Stimulated activated CD4-positive, alpha-beta T cell treated with anti-CD3 and anti-CD28 coated beads, Interleukin-2, amount 100 ng/mL, for 4 hours (primary cell): ENCODE measurements at places on chromosomes 2 and 18.
A peak's percentile ranks its signal among the peaks of the same experiment; 100 is the strongest.

GRCh38 chr2:191636235-191636543 lies 41.7 kb upstream of the NABP1 start:
- no peak for DNase-seq

DNA sequence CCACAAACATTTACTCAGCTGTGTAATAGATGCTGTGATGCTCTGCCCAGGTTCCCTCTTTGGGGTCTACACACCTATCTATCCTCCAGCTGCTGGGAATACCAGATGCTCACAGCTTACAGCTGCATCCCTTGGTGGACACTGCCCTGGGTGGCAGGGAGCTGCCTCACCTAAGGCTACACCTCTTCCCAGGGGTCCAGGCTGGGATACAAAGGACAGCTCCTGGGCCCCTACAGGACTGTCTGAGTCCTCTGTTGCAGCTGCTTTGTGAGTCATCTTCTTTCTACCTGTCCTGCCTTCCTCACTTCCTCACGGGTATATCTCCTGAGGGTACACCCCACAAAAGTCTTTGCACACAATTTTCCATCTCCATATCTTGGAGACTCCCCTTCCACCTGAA lies 27.6 kb downstream of the THNSL2 start:
- DNase-seq = no peak

GRCh38 chr18:74282755-74283554 lies 8.8 kb downstream of the CYB5A start:
- DNase-seq = no peak

GRCh38 chr2:112915300-112916144 lies 4.6 kb downstream of the IL37 start:
- no peak for DNase-seq

- DNase-seq = no peak
These were observed 164.7 kb upstream of the MEIS1 start for GRCh38 chr2:66270247-66270646.

GRCh38 chr18:40056079-40056692 lies 1898.8 kb upstream of the PIK3C3 start:
- DNase-seq = no peak

GRCh38 chr2:134917360-134917865 lies 1.2 kb upstream of the CCNT2 start:
- DNase-seq = no peak

DNA sequence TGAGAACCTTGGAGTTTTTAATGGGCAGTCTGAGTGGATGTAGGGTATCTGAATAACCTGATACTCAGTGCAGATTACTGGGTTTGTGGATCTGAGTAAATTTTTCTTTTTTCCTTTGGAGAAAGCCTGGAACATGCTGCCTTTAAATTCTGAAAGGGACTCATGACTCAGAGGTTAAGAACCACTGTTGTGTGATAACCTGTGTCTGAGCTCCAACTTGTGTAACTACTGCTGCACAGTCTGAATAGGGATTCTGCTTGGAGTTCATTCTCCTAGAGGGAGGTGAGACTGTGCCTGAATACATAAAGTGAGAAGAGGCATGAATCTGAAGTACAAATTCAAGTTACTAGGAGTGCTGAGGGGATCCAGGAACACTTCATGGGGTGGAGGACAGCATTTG lies 36.2 kb downstream of the KDM3A start:
- no peak for DNase-seq

GRCh38 chr2:181723731-181724130 lies 43.4 kb upstream of the NEUROD1 start:
- DNase-seq = no peak

- DNase-seq = no peak
These were observed 622 bp downstream of the LRP2 start for GRCh38 chr2:169361706-169362117.

- no peak for DNase-seq
These were observed 11.9 kb downstream of the KCNG2 start for GRCh38 chr18:79809482-79810192.

GRCh38 chr2:148813603-148814065 lies 61.4 kb upstream of the KIF5C start:
- DNase-seq = peak; percentile 35

GRCh38 chr2:235098736-235099494 lies 147.1 kb downstream of the SH3BP4 start:
- no peak for DNase-seq

DNA sequence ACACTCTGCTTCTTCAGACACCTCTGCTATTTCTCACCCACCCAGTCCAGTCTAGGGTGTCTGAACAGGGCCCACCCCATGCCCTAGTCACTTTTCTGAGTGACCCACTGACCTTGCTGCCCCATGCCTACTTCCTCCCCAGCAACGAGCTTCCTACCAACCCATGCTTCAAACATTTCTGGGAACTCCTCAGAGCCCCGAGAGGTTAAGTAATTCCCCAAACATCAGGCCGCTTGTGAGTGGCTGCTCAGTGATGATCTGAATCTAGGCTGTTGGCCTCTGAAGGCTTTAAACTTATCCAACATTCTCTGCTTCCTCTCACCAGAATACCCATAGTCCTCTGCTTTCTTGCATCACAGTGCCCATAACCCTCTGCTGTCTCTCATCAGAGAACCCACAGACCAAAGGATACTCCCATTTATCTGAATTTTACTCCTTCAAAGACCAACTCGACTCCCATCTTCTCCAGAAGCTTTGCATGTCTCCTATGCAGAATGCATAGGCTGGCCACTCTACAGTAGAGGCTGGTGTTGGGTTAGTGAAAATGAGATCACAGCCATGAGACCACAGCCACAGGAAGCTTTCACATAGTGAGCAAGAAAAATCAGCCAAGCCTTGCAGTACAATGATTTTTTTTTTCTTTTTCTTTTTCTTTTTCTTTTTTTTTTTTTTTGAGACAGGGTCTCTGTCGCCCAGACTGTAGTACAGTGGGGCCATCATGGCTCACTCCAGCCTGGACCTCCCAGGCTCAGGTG lies 309.5 kb upstream of the LYPD1 start:
- no peak for DNase-seq

- no peak for DNase-seq
These were observed 9.1 kb downstream of the PECR start for GRCh38 chr2:216072473-216072872.

GRCh38 chr2:16006537-16007166 lies 66.3 kb downstream of the MYCN start:
- DNase-seq = no peak
